ENCODE measurements at places on chromosomes 6 and 20.

- no peak for DNase-seq
These were observed 183.9 kb downstream of the SYNDIG1 start for GRCh38 chr20:24653306-24653705.

GRCh38 chr20:8299921-8300320, 167.9 kb downstream of the PLCB1 start:
- no peak for DNase-seq

DNA sequence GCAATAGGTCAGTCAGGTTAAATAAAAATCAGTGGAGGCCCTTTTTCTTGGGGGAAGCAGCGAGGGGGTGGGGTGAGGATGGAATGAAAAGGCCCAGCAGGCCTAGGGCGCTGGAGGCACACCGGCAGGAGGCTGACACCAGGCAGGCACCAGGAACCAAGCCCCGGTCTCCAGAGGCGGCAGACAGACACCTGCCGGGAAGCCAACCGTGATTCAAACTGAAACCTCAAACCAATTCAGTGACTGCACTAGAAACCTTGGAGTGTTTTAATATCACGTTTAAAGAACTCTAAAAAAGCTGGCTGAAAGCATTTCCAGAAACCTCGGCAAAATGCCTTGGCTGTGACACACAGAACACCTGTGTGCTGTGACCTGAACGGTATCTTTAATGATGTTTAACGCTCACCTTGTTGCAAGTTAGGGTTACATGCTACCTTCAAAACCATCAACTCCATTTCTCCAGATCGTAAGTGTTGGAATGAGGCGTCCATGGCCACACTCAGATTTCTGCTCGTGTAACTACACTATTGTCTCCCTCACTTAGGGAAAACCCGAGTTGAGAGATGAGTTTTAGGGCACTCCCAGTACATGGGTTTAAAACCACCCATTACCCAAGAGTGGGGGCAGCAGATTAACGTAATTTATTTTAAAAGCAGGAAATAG, 27.2 kb downstream of the DIDO1 start:
- no peak for DNase-seq

DNA sequence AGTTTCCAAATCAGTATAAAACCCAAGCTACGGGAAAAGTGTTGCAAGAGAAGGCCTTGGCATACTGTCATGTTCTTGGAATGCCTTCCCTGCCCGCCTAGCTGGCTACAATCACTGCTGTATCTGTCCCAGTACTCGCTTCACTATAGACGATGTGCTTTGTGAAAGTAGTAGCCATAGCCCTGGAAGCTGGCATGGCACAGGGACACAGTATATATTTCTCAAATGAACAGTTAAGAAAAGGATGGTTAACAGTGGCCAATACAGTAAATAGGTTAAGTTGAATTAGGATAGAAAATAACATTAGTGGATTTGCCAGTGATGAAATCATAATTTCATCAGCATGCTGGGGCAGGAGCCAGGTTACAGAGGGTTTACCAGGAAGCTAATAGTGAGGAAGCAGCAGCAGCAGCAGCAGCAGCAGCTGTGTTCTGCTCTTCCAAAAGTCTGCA, 499.3 kb downstream of the CDKAL1 start:
- no peak for DNase-seq

GRCh38 chr20:39111359-39112177, 149.4 kb downstream of the DHX35 start:
- DNase-seq: no peak

DNA sequence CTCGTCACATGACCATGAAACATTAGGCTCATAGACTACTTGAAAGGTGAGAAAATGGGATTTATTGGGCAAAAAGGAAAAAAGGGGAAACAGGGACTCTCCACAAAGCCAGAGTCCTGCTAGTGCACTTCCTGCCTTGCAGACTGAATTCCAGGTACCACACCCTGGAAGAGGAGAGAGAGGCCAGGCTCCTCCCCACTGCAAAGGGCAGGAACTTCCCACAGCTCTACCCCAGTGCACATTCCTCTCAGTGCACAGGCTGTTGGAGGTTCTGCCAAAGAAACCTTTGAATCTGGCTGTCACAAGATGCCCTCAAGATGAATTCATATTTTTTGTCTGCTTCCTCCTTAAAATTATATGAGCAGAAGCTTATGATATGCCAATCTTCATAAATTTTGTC, 920.4 kb upstream of the GJE1 start:
- no peak for DNase-seq

DNA sequence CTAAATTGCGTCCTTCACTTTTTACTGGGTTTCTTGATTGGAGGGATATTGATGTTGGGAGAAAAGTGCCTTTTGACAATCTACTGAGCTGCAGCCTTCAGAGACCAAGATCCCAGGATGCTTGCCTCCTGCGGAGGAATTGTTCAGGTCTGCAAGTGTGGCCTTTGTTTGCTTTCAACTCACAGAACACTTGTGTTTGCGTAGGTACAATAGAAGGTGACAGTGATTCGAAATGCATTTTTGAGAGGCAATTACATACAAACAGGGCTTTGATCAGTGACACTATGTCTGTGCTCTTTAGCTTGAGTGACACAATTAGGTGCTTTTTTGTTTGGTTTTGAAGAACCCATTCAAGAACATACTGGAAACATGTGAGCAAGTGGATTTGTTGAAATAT, 600.6 kb downstream of the QKI start:
- DNase-seq: no peak

DNA sequence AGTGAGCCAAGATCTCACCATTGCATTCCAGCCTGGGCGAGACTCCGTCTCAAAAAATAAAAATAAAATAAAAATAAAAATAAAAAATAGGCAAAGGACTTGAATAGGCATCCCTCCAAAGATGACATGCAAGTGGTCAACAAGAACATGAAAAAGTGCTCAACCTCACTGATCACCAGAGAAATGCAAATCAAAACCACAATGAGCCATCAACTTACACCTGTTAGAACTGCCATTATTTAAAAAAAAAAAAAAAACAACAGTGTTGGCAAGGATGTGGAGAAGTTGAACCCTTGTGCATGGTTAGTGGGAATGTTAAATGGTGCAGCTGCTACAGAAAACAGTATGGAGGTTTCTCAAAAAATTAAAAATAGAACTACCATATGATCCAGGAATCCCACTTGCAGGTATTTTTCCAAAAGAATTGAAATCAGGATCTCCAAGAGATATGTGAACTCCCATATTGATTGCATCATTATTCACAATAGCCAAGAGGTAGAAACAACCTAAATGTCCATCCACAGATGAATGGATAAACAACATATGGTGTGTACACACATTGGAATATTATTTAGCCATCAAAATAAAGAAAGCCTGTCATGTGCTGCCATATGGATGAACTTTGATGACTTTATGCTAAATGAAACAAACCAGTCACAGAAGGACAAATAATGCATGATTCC, 2.8 kb downstream of the C20orf203 start:
- no peak for DNase-seq

GRCh38 chr6:45044510-45045252, 283.4 kb upstream of the RUNX2 start:
- no peak for DNase-seq

DNA sequence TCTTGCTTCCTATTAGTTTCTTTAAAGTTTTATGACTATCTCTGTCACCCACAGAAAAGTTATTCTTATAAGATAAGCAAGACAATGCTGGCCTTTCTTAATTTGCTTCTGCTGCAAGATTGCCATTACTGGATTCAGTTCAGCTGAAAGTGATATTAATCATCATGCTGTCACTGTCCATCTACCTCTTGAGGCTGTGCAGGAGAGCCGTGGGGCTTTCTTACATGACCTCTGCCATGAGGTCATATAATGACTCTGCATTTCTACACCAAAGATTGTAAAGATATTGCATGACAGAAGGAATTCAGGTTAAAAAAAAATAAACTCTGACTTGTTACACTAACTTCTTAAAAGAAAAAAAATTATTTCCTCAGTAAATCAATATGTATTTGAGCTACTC, 106.9 kb downstream of the TRDN start:
- DNase-seq: no peak

- DNase-seq: no peak
These were observed 3.6 kb upstream of the CD83 start for GRCh38 chr6:14113976-14114375.

DNA sequence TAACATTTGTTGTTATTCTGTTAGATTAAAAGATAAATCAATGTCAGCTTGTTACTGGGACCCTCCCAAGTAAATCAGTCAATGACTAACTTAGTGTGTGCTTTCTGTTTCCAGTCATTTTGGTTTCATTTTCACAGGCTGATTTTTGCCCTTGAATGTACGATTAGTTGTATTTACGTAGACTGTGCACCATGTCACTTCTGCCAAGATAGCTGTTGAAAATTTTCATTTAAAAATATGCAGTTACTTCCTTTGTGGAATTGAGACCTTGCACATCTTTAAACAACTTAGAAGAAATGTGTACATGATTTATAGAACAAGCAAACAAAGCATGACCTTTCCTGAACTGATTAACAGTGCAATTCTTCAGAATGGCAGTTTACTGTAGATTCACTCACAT, 944.8 kb upstream of the CITED2 start:
- no peak for DNase-seq

GRCh38 chr6:156563714-156564113, 213.5 kb upstream of the ARID1B start:
- no peak for DNase-seq

GRCh38 chr6:158357570-158358216, 45.4 kb downstream of the TULP4 start:
- no peak for DNase-seq

- DNase-seq: no peak
These were observed 32.4 kb downstream of the TRAF3IP2 start for GRCh38 chr6:111573131-111573883.

- no peak for DNase-seq
These were observed 98.8 kb upstream of the CEP85L start for GRCh38 chr6:118750143-118750542.

GRCh38 chr6:1698527-1698926, 88.8 kb downstream of the FOXC1 start:
- no peak for DNase-seq

DNA sequence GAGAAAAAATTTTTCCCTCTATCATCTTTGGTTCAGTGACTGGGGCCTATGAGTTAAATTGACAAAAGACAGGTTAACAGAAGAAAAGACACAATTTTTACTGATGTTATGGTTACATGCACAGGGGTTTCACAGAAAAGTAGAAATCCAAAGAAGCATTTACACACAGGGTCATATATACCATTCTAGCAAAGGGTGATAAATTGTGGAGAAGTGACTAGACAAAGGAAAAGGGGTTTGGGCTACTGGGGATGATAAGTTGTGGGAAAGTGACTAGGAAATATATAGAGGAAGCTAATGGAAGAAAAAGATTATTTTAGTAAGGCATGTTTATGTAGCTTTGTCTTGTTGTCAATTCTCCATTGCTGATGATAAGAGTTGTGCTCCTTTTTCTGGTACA, 276.7 kb upstream of the JARID2 start:
- DNase-seq: no peak

GRCh38 chr6:98335594-98335993, 498.8 kb upstream of the POU3F2 start:
- no peak for DNase-seq

GRCh38 chr6:70549327-70549726, 17.4 kb upstream of the SDHAF4 start:
- no peak for DNase-seq

DNA sequence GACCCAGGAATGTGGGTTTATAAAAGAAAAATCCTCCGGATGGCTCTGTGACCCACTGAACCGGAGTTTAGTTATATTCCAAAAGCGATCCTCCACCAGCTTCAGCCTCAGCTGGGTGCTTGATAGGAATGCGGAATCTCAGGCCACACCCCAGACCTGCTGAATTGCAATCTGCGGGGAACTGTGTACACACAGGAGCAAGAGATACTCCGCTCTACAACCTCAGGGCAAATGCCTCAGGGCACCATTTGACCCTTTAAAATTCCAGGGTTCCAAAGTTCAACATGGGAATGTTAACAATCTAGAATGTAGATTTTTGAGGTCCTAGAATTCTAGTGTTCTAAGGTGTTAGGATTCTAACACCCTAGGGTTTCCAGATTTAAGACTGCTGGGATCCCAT, 10.8 kb downstream of the BPIFA2 start:
- DNase-seq: no peak

DNA sequence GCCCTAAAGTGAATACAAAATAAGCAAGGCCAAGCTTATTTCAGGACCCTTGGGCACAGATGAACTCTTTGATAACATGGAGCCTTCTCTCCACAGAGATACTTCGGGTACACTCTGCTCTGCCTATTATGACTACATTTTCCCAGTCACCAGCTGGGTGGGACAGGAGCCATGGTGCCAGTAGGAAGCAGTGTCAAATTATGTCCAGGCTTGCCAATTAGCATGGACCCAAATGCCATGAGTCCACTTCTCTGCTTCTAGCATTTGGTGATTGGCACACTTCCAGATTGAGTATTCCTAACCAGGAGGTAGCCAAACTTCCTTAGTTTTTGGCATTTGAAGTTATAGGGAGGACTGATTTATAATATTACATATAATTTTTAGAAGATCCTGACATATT, 513.8 kb upstream of the HTR1E start:
- DNase-seq: no peak

Data from Peyer's patch (tissue), 4 donors.